ENCODE measurements at places on chromosomes 4 and X.

- DNase-seq = no peak
Measured at GRCh38 chr4:147769386-147769785, 37.5 kb downstream of the ARHGAP10 start.

GRCh38 chr4:39936565-39937418 lies 40.9 kb downstream of the PDS5A start:
- DNase-seq = no peak

GRCh38 chr4:4457803-4458553 lies 71.1 kb downstream of the NSG1 start:
- no peak for DNase-seq

DNA sequence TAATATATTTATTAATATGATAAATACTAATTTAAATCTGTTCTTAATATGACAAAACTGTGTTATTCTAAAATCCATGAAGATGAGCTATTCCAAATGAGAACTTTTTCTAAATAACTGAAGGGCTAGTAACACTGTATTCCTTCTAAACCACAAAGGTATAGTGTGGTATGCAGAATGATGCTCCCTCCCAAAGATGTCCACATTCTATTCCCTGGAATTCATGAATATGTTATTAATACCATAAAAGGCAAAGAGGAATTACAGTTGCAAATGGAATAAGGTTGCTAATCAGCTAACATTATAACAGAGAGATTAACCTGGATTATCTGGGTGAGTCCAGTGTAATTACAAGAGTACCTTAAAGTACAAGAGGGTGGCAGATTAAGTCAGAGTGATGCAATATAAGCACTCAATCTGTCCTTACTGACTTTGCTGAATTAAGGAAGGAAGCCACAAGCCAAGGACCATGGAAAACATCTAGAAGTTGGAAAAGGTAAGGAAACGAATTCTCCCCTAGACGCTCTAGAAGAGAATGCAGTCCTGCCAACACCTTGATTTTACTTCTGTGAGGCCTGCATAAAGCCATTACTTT lies 20.7 kb upstream of the MAB21L2 start:
- DNase-seq = no peak

DNA sequence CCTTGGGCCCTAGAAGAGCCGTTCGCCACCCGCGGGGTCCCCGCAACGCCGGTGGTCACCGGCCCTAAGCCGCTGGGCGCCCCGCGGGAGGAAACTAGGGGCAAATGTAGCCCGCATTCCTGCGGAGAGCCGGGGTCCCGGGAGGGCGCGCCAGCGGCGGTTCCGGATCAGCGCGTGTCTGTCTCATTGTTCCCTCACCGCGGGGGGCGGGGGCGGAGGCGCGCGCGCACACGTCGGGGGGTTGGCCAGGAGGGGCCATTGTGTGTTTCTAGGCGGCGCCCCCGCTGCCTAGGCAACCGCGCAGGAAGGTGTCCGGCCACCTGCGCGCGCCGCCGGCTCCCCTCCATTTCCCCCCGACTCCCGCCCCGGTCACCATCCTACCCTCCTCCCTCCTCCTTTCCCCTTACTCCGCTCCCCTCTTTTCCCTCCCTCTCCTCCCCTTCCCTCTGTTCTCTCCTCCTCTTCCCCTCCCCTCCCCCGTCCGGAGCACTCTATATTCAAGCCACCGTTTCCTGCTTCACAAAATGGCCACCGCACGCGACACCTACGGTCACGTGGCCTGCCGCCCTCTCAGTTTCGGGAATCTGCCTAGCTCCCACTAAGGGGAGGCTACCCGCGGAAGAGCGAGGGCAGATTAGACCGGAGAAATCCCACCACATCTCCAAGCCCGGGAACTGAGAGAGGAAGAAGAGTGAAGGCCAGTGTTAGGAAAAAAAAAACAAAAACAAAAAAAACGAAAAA lies 789 bp upstream of the DDX3X start:
- peak; percentile 68 for DNase-seq
